ENCODE measurements at places on chromosomes 1 and 21.

DNA sequence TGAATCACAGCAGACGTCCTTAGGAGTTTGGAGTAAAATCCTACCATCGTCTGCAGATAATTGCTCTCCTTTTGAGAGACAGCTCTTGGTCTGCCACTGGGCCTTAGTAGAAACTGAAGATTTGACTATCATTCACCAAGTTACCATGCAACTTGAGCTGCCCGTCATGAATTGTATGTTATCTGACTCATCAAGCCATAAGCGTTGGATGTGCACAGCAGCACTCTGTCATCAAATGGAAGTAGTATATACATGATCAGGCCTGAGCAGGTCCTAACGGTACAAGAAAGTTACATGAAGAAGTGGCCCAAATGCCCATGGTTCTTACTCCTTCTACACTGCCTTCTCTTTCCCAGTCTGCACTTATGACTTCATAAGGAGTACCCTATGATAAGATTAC lies 317.8 kb downstream of the GPATCH2 start:
- no peak for DNase-seq

- DNase-seq = no peak
Measured at GRCh38 chr1:66998972-66999371, 55.0 kb downstream of the SLC35D1 start.

GRCh38 chr1:181809991-181810545 lies 251.4 kb downstream of the ZNF648 start:
- DNase-seq = no peak

GRCh38 chr1:207883104-207883651 lies 27.7 kb downstream of the CD34 start:
- no peak for DNase-seq

DNA sequence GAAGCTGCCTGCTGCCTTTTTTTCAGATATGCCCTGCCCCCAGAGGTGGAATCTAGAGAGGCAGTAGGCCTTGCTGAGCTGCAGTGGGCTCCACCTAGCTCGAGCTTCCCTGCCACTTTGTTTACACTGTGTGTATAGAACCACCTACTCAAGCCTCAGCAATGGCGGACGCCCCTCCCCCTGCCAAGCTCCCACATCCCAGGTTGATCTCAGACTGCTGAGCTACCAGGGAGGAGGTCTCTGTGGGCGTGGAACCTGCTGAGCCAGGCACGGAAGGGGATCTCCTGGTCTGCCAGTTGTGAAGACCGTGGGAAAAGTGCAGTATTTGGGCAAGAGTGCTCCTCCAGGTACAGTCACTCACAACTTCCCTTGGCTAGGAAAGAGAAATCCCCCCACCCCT lies 65.1 kb downstream of the MSH4 start:
- DNase-seq = no peak

DNA sequence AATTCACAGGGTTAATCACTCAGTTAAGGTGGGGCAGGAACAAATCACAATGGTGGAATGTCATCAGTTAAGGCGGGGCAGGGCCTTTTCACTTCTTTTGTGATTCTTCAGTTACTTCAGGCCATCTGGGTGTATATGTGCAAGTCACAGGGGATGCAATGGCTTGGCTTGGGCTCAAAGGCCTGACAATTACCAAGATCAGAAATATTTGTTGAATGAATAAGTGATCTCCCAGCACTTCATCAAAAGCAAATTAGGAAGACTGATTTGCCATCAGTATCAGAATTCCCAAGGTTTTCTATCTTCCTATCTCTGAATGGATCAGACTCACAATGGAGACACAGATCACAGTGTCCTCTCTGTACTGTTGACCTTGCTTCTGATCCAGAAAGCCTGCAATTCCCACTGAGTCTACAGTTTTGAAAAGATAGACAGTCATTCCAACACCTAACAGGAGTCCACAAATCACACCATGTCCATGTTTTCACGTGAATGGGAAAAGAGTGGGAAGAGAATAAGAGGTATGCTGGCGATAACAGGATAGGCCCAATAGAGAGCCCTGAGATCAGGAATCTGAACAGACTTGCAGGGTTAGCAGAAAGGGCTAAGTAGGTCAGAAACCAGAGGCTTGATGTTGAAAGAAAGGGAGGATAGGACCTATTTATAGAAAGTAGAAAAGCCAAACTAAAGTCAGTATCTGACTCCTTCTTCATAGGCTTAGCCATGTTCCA lies 75.3 kb downstream of the KCNK1 start:
- DNase-seq = no peak

- no peak for DNase-seq
Measured at GRCh38 chr1:24301785-24302175, 17.4 kb upstream of the GRHL3 start.

Measured in stimulated activated CD8-positive, alpha-beta memory T cell treated with anti-CD3 and anti-CD28 coated beads, Interleukin-15, amount 100 ng/mL, for 48 hours (primary cell).